Hippocampal formation (tissue), 2 donors: ENCODE measurements at places on chromosomes 1 and 21.

DNA sequence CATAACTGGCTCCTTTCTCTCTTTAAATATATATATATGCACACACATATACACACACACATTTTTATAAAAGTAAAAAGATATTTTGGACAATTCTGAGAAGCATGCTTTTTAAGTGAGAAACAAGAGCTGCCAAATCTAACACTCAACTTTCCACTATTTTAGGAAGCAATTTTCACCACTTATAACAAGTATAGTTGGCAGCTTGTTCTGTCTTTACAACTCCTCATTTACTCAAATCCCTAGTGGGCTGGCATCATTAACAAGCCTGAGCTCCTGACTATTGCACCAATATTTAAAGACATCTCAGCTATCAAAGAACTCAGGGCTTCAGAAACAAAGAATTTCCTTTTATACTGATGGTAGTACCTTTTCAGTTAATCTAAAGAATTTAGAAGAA lies 76.6 kb downstream of the RAB3GAP2 start:
- DNase-seq = no peak

DNA sequence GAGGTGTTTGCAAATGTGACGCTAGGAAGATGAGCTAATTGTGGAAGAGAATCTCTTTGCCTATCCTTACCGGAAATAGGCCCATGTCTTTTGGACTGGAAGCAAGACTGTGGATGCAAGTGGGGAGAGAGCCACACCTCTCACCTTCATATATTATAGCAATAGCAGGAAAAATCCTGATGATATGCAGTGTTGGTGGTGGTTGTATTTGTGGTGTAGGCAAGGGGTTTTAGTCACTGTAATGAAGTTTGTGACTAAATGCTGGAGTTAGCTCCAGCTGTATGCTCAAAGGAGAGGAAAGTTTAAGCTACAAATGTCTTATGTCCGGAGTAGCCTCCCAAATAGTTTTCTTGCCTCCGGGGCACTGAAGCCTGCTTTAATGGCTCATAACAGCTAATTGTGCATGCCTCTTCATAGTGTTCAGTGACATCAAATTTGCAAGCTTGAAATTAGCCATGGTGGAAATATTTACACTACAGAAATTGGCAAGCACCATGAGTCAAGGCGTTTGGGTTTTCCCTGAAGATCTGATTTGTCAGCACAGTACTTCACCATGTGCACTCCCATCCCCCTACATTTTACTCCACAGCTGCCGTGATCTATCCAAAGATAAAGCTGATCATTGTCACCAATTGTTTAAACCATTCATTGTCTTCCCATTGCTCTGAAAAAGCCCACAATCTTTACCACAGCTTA lies 102.6 kb upstream of the ZNF644 start:
- DNase-seq = no peak

DNA sequence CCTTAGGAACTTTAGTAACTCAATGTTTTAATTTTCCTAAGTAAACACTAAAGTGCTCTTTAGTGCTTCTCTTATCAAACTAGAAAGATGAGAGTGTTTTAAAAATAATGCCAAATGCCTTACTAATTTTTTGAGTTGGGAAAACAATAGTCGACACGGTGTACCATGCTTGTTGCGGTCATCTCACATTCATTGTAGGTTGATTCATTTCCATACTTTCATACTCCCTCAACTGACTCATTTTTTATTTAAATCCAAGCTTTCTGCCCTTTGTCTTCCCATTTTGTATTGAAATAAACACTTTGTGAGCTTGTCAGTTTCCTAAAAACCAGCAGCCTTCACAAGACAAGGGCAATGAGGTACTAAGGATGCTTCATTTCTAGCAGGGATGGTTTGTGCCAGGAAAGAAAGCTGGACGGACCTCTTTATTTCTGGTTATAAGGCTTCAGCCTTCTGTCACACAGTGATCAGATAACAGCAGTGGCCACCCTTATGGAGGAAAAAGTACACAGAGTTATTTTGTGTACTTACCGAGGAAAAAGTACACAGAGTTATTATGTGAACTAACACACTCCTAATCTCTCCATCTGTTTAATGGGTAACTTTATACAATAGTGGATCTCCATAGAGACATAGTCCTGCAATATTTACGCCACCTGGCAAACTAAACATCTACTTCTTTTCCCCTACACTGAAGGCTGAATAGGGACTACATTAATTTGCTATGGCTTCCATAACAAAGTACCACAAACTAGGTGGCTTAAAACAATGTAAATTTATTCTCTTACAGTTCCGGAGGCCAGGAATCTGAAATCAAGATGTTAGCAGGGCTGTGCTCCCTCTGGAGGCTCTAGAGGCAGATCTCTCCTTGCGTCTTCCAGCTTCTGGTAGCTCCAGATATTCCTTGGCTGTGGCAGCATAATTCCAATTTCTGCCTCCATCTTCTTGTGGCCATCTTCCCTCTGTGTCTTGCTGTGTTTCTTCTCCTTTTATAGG lies 13.0 kb upstream of the CCDC190 start:
- no peak for DNase-seq

DNA sequence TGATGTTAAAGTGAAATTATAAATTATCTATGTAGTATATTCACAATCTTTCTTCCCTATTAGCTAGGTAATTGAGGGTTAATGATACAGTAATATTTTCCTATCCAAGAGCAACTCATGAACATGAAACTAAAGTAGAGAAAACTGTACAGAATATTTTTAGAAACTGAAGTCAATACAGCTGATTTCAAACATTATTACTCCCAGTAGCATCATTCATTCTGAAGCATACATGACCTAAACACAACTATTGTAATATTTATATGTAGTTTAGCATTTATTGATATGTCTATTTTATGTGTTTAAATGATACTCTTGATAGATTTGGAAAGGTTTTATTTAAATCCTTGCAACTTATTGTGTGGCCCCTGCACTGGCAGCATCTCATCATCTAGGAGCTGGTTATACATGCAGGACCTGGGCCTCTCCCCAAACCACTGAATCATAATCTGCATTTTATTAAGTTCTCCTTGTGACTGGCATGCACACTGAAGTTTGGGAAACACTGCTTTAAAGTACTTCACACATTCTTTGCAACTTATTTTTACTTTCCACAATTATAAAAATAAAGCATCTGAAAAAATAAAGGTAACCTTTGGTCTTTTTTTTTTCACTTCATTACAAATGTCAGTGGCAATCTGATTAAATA lies 199.9 kb downstream of the LRRC40 start:
- no peak for DNase-seq

DNA sequence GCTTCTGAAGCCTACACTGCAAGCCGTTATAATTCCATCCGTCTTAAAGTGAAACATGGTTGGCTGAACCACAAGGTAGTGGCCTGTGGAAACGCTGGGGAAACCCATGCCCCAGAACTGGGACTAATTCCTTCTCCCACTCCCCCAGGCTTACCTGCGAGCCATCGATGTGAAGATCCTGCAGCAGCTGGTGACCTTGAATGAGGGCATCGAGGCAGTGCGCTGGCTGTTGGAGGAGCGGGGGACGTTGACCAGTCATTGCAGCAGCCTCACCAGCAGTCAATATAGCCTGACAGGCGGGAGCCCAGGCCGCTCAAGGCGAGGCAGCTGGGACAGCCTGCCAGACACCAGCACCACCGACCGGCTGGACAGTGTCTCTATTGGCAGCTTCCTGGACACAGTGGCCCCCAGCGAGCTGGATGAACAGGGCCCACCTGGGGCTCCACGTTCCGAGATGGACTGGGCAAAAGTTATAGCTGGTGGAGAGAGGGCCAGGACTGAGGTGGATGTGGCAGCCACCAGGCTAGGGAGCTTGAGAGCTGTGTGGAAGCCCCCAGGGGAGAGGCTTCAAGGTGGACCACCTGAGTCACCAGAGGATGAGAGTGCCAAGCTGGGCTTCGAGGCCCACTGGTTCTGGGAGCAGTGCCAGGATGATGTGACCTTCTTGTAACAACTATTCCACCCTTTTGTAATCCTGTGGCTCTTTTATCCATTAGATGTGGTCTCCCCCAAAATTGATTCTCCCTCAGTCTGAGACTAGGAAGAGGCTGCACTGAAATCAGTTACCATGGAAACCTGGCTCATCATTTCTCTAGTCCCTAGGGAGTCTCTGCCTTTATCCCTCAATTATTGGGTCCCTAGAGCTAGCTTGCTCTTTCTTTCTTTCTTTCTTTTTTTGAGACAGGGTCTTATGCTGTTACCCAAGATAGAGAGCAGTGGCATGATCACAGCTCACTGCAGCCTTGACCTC lies 16.7 kb downstream of the LURAP1 start:
- DNase-seq = no peak

DNA sequence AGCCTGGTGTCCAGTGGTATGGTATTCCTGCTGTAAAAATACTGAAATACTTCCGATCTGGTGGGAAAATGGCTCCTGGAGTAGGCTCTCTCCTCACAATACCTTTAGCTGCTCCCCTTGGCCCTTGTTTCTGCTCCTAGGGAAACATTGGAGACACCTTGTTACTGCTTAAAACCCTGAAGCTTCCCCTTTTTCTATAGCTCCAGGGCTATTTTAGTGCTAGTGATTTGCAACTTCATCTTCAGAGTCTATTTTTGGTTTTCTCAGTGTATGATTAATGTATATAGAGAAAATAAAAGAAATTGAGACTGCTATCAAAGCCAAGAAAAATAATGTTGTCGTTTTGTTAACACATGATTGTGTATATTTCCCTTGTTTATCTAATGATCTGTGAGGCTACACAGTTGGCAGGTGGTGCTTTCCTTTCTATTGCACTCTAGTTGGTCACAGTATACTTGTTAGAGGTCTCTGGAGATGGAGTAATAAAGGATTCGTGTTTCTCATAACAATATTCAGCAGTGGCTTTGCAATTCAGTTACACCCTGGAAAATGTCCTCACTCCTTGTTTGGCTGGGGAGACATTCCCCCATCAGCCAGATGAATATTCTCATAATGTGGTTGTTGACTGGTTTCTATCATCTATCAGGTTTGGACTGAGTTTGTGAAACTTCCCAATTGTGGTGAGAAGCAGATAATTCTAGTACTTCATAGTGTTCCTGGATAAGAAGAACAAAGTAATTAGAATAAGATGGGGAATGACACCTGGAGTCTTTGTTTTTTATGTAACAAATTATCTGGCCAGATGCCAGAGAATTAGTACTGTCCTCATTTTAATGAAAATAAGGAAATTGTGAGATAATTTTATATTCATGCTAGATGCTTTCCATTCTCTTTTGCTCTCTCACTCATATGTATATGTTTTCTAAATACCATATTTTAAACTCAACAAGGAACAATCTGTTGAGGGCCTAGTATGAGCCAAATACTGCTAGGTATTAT lies 44.8 kb upstream of the CACYBP start:
- no peak for DNase-seq

- no peak for DNase-seq
Observed at GRCh38 chr1:168097921-168098528, 38.7 kb downstream of the GPR161 start.

DNA sequence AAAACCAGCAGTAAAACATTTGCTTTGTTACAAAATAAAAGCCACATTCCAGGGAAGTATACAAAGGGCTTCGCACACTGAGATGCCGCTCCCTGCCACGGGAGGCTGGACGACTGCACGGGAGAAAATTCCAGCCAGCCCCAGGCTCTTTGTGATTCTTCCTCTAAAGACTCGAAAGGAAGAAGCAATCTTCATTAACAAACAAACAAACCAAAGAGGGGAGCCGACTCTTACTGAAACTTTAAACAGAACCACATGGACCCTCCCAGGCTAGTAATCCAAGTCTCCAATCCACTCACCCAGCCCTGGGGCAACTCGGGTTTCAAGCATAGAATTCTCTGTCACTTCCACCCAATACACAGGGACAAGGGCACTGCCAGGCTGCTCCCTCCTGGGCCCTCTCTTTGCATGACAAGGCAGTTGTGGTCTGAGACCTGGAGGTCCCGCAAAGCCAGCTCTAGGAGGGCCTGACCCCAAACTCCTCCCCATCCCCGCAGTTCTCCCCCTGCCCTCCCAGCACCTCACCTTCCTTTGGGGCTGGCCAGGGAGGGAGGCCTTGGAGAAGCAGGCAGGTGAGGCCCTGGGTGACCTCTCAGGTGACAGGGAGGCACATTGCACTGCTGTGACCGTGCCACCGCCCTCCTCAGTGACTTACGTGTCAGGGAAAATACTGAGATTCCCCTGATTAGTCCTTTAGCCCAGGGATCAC lies 26.6 kb upstream of the COL18A1 start:
- no peak for DNase-seq

DNA sequence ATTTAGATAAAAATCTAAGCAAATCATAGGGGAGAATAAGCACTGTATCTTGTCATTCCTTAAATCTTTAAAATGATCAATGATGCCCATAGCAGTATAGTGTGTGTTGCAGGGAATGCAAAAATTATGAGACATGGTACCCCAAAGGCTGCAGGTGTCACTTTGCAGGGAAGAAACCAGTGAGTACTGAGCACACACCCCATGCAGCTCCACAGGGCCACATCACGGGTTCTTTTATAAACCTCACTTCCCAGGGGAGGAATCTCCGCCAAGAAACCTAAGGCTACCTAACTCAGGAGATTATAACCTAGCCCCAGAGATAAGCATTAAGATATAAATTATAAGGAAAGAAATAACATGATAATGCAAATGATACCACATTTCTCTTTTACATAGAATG lies 115.6 kb downstream of the APP start:
- DNase-seq = no peak

DNA sequence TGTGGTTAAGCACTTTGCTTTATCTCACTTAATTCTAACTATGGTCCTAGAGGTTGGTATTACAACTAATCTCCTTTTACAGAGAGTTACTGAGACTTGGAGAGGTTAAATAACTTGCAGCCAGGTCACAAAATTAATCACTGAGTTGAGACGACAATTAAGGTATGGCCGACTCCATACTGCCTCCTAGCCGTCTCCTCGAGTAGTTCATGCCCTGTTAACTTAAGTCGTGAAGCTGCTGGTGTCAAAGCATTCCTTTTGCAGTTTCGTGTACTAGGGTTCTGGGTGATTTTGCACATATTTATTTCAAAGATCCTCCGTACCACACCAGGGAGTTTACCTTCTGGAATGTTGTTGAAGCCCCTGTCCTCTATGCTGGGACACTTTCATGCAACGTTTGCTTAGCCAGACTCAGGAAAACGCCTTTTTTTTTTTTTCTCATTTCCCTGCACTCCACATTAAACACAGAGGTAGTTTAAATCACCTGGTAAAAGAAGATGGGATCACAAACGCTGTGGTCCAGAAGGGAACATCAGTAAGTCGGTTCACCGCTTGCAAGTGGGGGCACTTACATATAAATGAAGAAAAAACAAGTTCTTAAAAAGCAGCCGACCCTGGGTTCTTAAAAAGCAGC lies 570 bp upstream of the NEK7 start:
- no peak for DNase-seq

- DNase-seq = no peak
Observed at GRCh38 chr1:89457046-89457445, 67.6 kb upstream of the LRRC8B start.

- peak; percentile 88 for DNase-seq
Observed at GRCh38 chr1:205504311-205505075, at the start of gene CDK18. Gene CDK18, plus strand, starts transcription at chr1:205504669. Its CDS starts 18,499 bp downstream, at chr1:205523168.

DNA sequence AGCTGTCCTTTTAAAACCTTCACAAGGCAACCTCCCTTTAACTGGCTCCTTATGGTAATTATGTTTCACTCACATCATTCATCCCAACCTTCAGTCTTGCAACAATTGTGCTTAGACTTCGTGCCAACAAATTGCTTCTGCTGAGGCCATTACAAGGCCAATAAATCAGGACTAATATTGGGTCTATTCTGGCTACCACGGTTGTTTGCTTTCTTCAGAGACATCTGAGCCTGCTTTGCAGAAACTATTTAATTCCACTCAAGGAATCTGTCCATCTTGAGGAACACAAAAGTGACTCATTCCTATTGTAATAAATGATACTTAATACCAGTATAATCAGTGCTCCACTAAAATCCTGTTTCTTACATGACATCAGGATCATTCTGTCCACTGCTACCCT lies 2.6 kb upstream of the GSTM4 start:
- no peak for DNase-seq

GRCh38 chr21:29335720-29336119 lies 37.0 kb downstream of the BACH1 start:
- no peak for DNase-seq
